ELF-1 (cell line): ENCODE measurements at places on chromosomes 16 and 17.

GRCh38 chr17:57268181-57268580 lies 11.9 kb downstream of the MSI2 start:
- no peak for DNase-seq

DNA sequence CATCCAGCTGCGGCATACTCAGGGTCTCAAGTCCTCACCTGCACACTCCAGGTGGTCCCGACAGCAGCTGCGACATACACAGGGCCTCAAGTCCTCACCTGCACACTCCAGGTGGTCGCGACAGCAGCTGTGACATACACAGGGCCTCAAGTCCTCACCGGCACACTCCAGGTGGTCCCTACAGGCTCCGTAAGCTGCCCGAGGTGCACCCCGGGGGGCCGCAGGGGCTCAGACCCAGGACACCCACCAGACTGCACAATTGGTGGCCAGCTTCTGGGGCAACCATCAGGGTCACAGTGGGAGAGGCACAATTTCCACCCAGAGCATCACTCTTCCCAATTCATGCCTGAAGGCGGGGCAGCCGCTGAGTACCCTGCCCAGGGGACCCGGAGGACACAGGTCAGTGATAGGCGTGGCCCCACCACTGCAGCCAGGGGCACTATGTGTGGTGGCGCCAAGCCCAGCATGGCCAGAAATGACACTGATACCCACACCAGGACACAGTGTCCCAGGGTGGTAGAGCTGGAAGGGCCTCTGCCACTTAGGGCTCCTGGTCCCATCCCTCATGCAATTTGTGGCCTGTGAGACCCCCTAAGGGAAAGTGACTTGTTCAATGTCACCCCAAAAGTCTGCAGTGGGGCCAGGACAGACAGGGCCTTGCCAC lies 57.5 kb upstream of the ZNF469 start:
- DNase-seq = no peak

- no peak for DNase-seq
Measured at GRCh38 chr17:31738996-31739699, 119.9 kb downstream of the COPRS start.

- no peak for DNase-seq
Measured at GRCh38 chr16:20372701-20373100, 20.2 kb upstream of the UMOD start.

DNA sequence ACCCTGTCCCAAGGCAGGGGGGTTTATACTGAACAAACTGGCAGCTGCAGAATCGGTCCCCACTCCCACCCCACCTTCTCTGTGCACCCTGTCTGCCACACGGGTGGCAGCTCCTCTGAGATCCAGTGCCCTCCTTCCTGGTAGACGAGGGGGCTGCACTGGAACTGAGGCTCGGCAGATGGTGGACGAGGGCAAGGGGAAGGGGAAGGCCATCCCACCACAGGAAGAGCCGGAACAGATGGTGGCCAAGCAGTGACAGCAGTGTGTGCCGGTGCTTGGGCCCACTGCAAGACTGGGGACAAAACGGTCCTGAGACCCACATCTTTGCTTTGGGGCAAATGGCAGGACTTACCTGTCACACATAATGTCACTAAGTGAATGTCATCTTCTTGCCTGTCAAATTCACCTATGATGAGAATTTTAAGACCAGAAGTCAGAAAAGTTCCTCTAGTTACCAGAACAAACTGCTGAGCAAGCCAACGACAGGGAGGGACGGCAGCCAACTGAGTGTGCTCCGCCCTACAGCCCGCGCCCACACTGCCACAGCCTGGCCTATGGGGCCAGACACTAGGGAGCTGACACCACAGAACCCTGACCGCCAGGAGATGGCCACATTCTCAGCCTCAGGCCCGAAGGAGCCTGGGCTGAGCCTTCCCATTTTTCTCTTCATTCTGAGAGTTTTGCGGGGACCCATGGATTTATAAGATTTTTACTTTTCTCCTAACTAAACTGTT lies 14.4 kb downstream of the NTAN1 start:
- peak; percentile 50 for DNase-seq

- no peak for DNase-seq
Measured at GRCh38 chr17:54718286-54718685, 182.4 kb upstream of the TOM1L1 start.
